Suppressor macrophage treated with lipopolysaccharide for 4 hours (primary cell): ENCODE measurements at places on chromosomes 5 and 9.

- DNase-seq = no peak
These were observed 273.2 kb downstream of the MAST4 start for GRCh38 chr5:66869347-66869746.

- no peak for DNase-seq
These were observed 234.5 kb downstream of the PAPPA start for GRCh38 chr9:116387934-116388698.

GRCh38 chr5:65555287-65555686 is 7.7 kb downstream of the CENPK start:
- no peak for DNase-seq

DNA sequence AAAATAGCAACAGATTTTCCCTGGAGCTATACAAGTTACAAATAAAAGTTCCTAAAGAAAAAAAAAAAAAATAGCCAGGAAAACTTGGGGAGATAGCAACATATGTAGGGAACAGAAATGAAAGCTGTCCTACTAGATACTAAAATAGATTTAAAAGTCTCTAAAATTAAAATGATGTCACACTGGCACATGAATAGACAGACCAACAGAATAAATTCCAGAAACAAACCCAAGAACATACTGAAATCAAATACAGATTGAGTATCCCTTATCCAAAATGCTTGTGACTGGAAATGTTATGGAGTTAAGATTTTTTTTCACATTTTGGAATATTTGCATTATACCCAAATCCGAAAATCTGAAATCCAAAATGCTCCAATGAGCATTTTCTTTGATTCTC is 23.8 kb downstream of the GOLPH3 start:
- no peak for DNase-seq

DNA sequence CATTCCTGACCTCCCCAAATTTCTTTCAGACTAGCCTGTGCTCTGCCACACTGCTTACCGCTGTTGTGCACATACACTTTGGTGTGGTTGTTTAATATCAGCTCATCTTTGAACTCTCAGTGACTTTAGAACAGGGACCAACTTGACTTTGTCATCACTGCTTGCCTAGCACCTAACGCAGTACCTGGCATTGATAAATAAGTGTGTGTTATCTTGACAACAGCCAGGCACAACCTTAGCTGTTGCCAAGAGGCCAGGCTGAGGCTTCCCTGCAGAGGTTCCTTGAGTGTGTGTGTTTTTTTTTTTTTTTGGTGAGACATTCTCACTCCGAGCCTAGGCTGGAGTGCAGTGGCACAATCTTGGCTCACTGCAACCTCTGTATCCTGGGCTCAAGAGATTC is 41.0 kb upstream of the SLC28A3 start:
- DNase-seq = no peak

GRCh38 chr9:91781906-91782305 is 168.1 kb downstream of the ROR2 start:
- no peak for DNase-seq

GRCh38 chr5:37533851-37534250 is 154.7 kb downstream of the WDR70 start:
- no peak for DNase-seq

GRCh38 chr5:145723516-145723915 is 111.6 kb downstream of the PRELID2 start:
- no peak for DNase-seq

GRCh38 chr5:25863811-25864210 is 1174.6 kb downstream of the CDH9 start:
- no peak for DNase-seq

- DNase-seq = peak; percentile 9
These were observed 7.2 kb downstream of the PFN3 start for GRCh38 chr5:177393206-177393765.

DNA sequence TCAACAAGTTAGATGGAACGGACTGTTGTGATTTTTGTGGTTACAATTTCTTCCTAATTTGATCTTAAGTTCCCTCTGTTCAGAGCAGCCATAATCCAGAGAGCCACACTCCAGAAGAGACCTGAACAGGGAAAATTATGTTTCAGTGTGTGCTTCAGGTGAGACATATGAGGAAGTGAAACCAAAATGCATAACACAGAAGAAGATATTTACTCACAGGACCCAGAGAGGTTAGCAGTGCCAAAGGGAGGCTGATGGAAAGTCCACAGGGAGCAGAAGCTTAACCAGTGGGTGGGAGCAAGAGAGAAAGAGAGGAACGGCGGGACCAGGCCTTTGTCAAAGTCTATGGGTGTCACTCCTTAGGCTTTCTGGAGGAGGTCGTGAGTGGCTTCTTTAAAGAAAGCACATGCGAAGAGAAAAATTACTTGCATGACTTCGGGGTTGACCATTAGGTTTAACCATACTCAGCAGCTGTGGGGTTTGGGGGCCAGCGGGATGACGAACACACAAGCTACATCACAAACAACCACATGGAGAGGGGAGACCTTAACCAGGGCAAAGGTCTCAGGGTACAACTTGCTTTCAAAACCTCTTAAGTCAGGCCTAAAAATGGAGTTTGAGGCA is 141.4 kb downstream of the MED10 start:
- DNase-seq = no peak

- peak; percentile 62 for DNase-seq
These were observed 16.0 kb downstream of the TRAF2 start for GRCh38 chr9:136902259-136902821.

- DNase-seq = peak; percentile 94
These were observed 232.5 kb downstream of the ARHGAP26 start for GRCh38 chr5:143002459-143003327.

- no peak for DNase-seq
These were observed 176.7 kb downstream of the MED10 start for GRCh38 chr5:6201631-6202030.

DNA sequence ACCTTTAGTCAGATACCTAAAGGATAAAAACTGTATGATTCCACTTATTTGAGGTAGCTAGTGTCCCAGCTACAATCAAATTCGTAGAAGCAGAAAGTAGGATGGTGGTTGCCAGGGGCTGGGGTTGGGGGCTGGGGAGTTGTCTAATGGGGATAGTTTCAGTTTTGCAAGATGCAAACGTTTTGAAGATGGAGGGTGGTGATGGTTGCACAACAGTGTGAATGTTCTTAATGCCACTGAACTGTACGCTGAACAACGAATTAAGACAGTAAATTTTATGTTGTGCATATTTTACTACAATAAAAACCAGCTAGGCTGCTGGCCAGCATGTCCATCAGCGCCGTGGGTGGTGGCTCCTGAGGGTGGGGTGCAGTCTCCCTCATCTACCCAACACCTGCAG is 137.8 kb downstream of the GADD45G start:
- DNase-seq = no peak

GRCh38 chr5:111513131-111513520 is 791 bp upstream of the STARD4 start:
- peak; percentile 78 for DNase-seq

GRCh38 chr9:127539982-127540663 is 72.0 kb upstream of the STXBP1 start:
- DNase-seq = no peak

DNA sequence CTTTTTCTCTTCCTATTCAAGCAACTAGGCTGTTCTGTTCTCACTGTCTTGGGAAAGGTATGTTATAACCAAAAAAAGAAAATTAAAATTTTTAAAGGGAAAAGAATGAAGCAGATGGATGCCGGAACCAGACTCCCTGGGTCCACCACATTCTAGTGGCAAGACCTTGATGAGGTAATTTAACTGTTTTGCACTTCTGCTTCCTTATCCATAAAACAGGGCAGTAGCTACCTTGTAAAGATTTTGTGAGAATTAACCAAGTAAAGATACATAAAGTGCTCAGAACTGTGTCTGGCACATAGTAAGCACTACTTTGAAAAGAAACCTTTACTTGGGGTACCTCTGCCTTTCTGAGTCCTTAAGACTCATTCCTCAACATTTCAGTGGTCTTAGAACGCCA is 17.0 kb downstream of the EPB41L4B start:
- no peak for DNase-seq

GRCh38 chr9:97809666-97810344 is 43.2 kb upstream of the FOXE1 start:
- peak; percentile 3 for DNase-seq

DNA sequence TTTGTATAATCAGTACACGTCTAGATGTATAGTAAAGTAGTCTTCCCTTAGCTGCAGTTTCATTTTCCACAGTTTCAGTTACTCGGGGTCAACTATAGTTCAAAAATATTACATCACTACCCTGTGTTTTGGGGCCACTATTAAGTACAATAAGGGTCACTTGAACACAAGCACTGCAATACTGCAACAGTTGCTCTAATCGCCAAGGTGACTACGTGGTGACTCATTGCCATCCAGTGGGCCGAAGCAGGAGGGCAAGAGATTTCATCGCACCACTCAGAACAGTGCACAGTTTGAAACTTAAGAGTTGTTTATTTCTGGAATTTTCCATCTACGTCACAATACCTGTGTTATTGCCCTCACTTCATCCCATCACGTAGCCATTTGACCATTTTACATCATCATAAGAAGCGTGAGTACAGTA is at the start of gene ARL14EPL:
TSS of gene ARL14EPL (plus strand) at position 379 of the 424 bp plus-strand sequence. CDS start 18,994 bp downstream, outside the sequence.
- DNase-seq = peak; percentile 53

GRCh38 chr5:84393969-84394368 is 9.3 kb upstream of the EDIL3 start:
- peak; percentile 16 for DNase-seq

DNA sequence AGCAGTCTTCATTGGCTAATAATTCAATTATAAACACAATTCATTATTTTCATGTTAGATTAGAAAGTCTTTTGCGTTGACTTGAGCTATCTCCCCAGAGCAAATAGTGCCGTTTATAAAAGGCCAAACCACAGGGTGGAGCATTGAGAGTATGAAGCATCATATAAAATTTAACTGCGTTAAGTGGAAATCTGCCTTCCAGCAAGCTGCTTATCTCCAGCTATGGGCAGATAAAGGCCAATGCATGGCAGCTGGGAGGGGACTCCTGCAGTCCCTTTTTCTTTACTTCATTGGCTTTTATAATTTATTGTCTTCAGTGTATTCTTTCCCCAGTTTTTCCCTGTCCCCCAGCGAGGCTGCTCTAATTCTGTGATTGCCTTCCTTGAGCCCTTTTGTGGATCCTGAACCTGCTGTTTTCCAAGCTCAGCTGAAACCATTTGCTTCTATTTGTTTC is 113.7 kb downstream of the TMEM232 start:
- no peak for DNase-seq

- DNase-seq = no peak
These were observed 321.6 kb downstream of the FBXL17 start for GRCh38 chr5:108060340-108060739.

GRCh38 chr9:129587487-129588262 is 33.2 kb downstream of the C9orf50 start:
- DNase-seq = no peak

DNA sequence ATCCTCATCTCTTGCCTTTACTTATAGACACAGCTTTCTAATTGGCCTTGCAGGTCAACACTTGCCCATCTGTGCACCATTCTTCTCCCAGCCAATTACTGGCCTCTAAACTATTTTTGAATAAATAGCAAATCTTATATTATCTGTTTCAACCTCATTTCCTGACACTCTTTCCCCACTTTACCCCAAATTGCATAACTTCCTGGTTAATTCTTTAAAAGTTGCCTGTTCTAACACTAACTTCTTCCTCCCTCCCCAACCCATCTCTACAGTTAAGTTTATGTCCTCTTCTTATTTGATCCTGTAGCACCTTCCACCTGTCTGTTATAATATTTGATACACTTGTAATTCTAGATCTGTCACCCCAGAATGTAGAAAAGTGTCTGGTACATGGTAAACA is 372.1 kb downstream of the PDE4D start:
- DNase-seq = no peak

- DNase-seq = no peak
These were observed 37.2 kb downstream of the HEXB start for GRCh38 chr5:74722271-74722670.

DNA sequence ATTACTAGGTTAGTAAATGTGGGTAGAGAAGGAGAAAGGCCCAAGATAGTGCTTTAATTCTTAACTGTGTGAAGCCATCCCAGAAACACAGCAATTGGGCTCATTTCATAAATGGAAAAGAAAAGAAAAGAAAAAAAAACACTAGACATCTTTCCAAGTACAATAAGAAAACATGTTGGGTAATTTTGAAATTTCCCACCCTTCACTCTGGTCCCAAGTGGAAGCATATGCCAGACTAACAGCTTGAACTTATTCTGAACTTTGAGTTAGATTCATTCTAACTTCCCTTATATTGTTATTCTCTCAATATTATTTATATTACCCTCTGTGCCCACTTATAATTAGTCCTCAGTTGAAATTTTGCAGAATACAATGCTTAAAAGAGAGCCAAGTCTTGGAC is 113.4 kb upstream of the GHR start:
- no peak for DNase-seq

GRCh38 chr9:130053504-130054324 is at the start of gene GPR107:
Gene GPR107 (plus strand): TSS chr9:130053906. CDS start chr9:130053933, 27 bp downstream.
- DNase-seq = peak; percentile 90

DNA sequence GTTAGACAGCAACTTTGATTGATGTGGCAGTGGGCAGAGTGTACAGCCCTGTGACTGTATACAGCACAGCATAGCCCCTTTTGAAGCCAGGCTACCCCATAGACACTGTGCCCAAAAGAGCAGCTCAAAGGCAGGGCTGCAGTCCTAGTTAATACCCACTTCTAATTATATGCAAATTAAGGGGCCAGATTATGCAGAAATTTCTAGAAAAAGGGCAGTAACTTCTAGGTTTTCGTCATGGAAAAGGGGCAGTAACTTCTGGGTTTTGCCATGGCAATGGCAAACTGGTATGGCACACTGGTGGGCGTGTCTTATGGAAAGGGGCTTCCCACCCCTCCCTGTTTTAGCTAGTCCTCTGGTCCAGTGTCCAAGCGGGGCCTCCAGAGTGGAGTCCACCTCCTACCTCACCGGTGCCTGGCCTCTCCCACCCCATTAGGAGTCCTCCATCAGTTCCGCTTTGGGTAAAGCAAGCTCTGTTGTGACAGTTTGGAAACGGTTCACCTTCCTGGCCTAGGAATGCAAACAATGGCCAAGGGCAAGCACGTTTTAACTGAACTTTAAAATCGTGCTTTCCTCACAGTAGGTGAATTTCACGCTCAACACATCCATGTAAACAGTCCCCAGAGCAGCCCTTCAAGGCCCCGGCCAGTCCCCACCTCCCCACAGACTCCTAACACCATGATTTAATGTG is 5.6 kb downstream of the ADAMTS13 start:
- no peak for DNase-seq

- DNase-seq = peak; percentile 86
These were observed 129.9 kb downstream of the TLE4 start for GRCh38 chr9:79701651-79702050.

- no peak for DNase-seq
These were observed 49.0 kb downstream of the PTTG1 start for GRCh38 chr5:160470437-160471361.

- DNase-seq = no peak
These were observed 97.6 kb downstream of the BOD1 start for GRCh38 chr5:173518856-173519255.
